ENCODE measurements at places on chromosomes 7 and 10.
A peak's percentile ranks its signal among the peaks of the same experiment; 100 is the strongest.

DNA sequence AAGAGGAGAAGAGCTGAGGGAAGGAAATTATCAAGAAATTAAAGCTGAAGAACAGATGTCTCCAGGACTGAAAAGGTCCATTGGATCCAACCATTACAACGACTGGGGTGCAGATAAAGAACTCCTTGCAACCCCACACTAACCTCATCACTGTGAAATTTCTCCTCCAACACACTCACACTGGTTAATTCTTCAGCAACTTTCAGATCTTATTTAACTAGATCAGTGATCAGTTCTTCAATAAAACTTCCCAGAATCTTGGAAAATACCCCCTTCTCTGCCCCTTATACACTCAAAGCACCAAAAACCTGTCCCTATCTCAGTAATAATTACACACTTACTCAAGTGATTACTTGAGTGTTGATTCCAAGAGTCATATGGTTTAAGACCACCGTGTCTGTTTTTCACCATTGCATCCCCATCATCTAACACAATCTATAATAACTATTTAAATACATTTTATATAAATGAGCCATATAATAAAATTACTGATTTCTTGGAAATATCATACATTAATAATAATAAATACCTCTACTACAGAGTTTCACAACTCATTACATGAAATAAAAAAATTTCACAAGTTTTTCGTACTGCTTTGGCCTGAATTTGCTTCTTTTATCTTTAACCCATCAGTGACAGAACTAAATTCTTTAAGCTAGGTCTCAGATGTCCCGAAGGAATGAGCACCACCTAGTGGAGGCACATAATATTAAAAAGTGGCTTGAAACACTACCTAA lies 123.7 kb downstream of the MPP7 start:
- peak; percentile 67 for DNase-seq

DNA sequence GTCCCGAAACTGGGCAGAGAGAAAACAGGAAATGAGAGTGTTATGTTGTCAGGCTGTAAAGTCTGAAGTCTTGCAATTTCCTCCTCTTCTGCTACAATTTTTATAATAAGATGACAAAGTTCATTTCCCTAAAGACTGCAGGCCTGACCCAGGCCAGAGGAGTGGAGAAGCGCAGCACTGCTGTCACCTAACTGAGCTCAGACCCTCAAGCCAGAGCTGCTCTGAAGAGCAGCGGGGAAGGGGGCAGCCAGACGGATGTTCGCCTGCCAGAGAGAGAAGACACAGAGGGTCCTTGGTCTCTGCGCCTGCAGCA lies 12.6 kb upstream of the AOAH start:
- DNase-seq: peak; percentile 96

GRCh38 chr10:124283949-124284250 lies 134.8 kb downstream of the OAT start:
- DNase-seq: no peak

GRCh38 chr10:132462463-132463332 lies 65.7 kb downstream of the PWWP2B start:
- DNase-seq: no peak

GRCh38 chr10:78470267-78471103 lies 436.8 kb downstream of the RPS24 start:
- DNase-seq: no peak

- DNase-seq: no peak
Observed at GRCh38 chr7:6575281-6576023, 1.8 kb upstream of the ZDHHC4 start.

GRCh38 chr7:48511080-48511479 lies 339.8 kb downstream of the ABCA13 start:
- no peak for DNase-seq

DNA sequence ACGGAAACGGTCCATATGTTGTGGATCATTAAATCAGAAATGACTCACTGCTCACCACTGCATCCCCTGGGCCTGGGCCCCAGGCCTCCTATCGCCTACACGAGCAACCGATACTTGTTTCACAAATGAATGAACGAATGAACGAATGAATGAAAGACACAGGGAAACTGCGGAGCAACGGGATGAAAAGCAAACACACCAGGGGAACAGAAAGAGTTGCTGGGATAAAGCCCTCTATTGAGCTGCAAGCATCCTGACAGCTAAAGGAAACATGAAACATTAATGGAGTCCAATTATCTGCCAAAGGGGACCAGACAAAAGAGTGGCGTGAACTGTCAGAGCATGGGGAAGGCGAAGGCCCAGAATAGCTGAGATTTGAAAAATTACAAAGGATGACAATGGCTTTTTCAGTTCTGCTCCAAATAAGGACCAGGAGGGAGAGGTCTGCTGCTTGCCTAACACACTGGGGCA lies 92.1 kb downstream of the GRB10 start:
- no peak for DNase-seq

- DNase-seq: peak; percentile 18
Observed at GRCh38 chr7:28362812-28363211, 49.5 kb upstream of the CREB5 start.

DNA sequence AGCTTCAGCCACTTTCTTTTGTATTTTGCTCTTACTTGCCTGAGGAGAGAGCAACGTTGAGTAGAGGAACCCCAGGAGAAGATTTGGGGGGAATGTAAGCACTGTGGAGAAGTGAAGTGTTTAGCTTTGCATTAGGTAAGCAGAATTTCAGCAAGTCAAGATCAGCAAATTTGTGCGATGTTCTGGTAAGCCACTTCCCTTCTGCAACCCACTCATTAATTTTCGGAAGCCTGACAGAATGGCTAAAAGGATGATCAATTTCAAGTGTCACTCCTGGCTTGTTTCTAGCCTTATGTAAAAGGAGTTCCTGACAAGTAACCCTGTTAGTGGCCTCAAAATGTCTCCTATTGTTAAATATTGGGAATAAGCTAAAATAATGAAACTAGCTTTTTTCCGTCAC lies 48.5 kb upstream of the NXPH1 start:
- DNase-seq: no peak

- DNase-seq: no peak
Observed at GRCh38 chr7:34900891-34901513, 136.3 kb downstream of the DPY19L1 start.

DNA sequence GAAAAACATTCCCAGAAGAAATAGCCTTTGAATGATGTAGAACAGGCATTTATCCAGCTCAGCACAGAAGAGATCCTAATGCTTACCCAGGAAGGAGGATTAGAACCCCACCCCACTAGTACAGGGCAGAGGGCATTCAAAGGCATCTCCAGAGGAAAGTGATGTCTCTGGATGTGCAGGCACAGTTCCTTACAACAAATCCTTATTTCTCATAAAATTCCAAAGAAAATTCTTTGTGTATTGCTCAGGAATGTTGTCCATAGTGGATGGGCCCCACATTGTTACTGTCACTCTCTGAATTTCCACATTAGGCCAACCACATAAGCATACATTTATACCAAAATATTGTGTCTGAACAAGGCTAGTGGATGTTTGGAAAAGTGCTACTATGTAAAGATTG lies 243.0 kb downstream of the ADRA2A start:
- no peak for DNase-seq

DNA sequence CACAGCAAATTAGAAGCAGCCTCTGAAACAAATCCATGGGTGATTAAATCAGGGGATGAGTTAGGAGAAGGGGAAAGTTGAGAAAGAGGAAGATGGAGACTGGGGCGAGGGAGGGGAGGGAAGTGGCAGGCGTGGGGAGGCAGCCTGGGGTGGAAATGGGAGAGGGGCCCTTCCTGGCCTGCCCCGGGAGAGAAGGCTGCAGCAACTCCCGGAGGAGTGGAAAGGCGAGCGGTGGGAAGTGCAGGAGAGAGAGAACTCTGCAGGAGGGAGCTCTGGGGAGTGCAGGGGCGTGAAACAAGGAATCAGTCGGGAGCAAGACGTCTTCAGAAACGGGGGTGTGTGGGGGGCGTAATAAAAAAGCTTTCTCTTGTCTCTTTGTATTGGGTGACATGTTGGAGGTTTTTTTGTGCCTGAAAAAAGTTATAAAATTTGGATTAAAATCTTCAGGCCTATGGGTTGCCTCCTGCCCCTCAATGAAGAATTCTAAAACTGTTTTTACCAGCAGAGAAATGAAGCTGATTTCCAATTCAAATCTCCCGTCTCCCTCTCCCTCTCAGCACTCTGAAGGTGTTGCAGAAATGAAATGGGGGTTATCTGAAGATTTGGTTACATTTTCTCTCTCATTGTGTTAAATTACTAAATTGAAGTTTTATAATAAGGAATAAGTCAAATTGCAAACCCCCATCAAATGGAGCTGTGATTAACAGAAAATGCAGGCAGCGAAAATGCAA lies 4.7 kb upstream of the UNCX start:
- DNase-seq: no peak

DNA sequence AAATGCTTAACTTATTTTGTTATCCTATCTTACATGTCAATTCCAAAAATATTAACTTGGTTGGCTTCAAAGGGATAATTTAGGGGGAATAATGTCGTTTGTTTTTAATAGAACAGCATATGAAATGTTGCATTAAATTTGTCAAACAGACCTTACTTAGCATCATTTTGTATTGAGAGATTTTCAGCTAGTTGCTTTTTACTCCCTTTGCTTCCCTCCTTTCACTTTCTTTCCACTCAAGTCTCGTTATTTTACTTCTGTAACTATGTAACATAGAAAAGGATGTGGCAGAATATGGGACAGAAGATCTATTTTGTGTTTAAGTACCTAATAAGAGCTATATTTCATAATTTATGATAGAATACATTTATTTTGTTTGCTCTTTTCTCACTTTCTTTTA lies 2.6 kb downstream of the PHYHIPL start:
- no peak for DNase-seq

- DNase-seq: peak; percentile 59
Observed at GRCh38 chr10:92082583-92083280, 159.2 kb downstream of the BTAF1 start.

DNA sequence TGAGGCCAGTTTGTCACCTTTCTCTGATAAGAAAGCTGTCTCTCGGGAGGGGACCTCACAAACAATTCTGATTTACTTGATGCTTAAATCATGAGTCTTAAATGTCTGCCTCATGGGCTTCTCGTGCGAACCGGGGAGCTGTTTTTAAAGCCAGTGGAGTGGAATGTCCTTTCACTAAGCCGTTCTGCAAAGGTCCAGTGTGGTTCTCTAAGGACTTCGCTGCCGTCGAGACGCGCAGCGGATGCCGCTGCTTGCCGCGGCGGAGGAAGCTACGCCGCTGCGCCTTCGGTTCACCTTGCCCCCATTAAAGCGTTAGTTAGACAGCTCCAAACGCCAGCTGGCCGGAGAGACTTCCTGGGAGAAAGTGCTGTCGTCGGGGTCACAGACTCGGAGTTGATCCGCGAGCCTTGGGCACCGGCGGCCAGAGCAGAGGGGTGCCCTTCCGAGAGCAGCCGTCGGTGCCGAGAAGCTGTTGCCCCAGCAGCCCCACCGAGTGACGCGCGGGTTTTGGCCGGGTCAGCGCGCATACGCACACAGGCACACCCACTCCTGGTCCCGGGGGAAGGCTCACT lies 1.3 kb upstream of the HMX3 start:
- no peak for DNase-seq

DNA sequence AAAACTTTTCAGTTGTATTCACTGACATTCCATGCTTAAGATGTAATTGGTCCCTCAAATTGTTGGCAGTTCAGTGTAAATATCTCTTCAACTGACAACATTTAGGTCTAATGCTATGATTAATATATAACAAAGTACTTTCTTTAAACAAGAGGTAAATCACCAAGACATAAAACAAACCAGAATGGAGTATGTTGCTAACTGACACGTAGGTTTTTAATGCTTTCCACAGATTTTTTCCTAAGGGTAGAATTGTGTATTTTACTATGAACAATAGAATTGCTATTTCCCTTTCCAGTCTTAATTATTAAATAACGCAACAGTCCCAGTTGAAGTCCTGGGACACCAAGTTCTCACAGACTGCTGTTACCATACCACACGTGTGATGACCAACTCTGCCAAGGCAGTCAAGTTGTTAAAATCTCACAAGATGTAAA lies 4.1 kb downstream of the JCAD start:
- no peak for DNase-seq

All from inflammatory macrophage treated with lipopolysaccharide for 4 hours (primary cell).